ENCODE measurements at places on chromosomes 12 and 14. TPM values are rescaled to one million over a fixed set of nuclear protein-coding genes. Genes with fewer than 3 reads are reported as not detected.

DNA sequence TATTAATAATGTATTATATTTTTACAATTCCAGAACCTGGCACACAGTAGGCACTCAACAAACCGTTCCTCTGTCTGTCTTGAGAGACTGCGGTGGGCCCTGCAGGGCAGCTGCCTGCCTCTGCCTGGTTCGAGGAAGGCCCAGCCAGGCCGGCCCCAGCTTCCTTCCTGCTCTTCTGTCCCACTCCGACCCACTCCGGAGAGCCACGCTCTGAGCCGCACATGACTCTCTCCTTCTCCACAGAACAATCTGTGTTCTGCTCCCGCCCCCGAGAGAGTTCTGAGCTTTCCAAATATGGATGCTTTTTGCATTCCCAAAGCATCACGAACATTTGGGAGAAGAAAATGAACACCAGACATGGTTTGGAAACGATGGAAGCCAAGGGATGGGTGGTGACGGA lies 57.3 kb downstream of the TTC7B start:
- peak; percentile 75 for DNase-seq

DNA sequence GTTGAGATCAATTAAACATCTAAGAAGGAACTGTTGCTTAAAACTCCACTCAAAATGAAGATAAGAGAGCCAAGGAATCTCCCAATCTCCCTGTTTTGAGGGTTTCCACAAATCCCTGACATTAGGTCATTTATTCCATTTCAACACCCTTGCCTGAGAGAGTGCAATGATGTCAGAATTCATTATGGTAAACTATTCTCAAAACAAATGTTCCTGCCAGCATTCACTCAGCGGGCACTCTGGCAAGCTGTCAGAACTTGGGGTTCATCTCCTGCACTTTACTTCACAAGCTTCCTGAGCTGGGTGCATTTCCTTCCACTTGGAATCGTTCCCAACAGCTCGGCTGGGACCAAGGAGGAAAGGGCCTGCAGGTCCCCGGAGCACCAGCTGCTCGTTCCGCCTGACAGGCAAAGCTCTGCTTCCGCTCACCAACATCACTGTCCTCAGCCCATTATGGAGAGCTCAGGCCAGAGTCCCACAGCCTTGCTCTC lies 117.8 kb downstream of the TTC7B start:
- DNase-seq = peak; percentile 83

GRCh38 chr12:131171029-131171428 lies 217.3 kb downstream of the ADGRD1 start:
- DNase-seq = no peak

- no peak for DNase-seq
Measured at GRCh38 chr14:27278341-27278740, 680.5 kb upstream of the NOVA1 start.

The ACIN1 gene
- 72.5 TPM for total RNA-seq

Measured in muscle of leg (tissue), 16 donors.